ENCODE measurements at places on chromosomes 1 and 21. TPM values are rescaled to one million over a fixed set of nuclear protein-coding genes. Genes with fewer than 3 reads are reported as not detected.

Gene AKR7A3
- 1.6 TPM for total RNA-seq

GRCh38 chr1:212618466-212619210, 10.1 kb downstream of the ATF3 start:
- ATAC-seq, result no peak

- ATAC-seq, result no peak
Measured at GRCh38 chr1:168236836-168237611, 11.2 kb downstream of the SFT2D2 start.

DNA sequence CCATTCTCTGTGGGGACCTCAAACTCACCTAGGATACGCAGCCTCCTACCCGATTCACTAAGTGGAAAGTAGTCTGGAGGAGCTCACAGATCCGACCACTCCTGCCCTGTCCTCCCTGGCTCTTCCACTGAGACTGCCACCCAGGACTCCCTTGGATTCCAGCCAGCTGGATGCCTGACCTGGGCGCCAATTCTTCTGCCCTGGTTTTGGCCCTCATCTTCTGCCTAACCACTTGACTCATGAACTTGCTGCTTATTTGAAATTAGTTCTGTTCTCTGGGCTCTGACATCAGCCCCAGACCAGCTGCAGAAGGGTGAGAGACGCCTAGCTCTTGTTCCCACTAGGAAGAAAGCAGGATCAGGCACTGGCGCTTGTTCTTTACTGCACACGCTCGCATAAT, 48.9 kb downstream of the SLC35D1 start:
- ATAC-seq, result no peak

GRCh38 chr1:93722081-93723031, 40.7 kb upstream of the BCAR3 start:
- ATAC-seq, result peak; percentile 46
